ENCODE measurements at places on chromosomes 3 and 15.

DNA sequence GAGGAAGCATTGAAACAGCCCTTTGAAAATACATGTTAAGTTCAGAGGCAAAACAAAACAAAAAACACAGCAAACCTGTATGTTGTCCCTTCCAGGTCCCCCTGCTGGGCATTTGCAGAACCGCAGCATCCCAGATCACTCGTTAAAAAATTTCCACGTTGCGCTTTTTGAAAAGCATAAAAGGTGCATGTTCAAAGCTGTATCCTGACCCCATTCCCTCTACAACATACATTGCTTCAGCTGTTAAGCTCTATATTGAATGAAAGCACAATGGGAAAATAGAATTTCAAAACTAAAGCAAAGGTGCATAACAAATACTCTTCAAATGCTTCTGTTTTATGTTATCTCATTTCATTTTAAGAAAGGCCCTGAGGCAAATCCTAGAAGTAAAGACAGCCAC, 328.3 kb downstream of the THSD4 start:
- DNase-seq, result peak; percentile 20

GRCh38 chr3:163543662-163544061, 1534.6 kb downstream of the SI start:
- no peak for DNase-seq

- no peak for DNase-seq
Observed at GRCh38 chr3:99013777-99014315, 112.4 kb upstream of the DCBLD2 start.

- no peak for DNase-seq
Observed at GRCh38 chr15:80003171-80003570, 32.2 kb upstream of the BCL2A1 start.

DNA sequence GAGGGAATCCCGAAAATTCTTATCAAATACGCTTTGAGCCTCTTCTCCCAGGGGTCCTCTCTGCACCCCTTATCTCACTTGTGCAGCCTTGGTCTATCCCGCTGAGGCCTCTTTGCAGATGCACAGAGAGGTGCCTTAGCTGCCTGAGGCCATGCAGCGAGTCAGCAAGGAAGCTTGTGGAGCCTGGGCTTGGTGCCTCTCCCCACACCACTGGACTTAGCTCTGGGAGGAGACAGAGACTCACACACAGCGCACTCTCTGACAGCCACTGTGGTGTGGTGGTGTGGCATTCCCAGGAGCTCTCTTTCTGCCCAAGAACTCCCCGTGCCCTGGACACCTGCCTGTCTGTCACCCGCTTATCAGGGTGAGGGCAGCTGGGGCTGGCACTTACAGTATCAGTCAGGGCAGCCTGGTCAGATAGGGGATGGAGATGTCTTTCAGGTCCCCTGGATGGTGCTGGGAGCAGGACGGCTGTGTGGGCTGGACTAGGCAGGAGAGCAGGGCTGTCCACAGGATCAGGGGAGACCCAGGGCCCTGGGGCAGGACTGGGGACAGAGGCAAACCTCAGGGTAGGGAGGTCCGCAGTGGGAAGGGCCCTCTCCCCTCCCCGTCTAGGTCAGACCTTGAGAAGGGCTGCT, 10.2 kb upstream of the LINGO1 start:
- DNase-seq, result no peak

DNA sequence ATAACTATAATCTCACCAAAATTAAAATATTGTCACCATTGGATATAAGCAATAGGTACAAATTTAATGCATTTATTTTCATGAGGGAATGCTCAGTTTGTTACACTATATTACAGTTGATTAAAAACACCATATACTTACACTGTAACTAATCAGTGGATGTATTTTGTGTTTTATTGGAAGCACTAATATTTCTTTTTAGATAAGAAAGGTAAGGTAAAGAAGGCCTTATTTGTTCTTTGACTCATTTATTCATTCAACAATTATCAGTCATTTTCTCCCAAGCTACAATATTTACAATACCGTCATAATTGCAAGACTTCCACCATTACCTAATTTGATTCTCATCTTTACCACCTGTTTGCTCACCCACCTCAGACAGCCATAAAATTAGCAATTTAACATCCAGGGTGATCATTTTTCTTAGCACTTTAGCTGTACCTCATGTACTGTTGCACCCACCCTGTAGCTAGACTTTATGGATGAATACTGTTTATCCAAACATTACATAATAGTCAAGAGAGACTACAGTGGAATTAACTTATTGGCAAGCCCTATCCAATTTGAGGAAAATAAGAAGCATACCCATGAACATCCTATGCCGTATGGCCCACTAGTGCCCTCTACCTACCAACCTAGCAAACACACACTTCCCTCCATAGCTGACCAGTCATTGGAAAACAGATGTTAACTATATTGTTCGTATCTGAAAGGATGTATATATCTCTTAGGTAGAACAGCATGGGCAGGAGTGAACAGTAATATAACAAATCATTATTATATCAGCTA, 229.6 kb downstream of the BBX start:
- DNase-seq, result no peak

- no peak for DNase-seq
Observed at GRCh38 chr15:90419738-90420406, 31.8 kb downstream of the IQGAP1 start.
